ENCODE measurements at places on chromosomes 6 and 20.
A peak's percentile ranks its signal among the peaks of the same experiment; 100 is the strongest.

GRCh38 chr6:68040312-68040778 is 594.7 kb upstream of the ADGRB3 start:
- DNase-seq: no peak

DNA sequence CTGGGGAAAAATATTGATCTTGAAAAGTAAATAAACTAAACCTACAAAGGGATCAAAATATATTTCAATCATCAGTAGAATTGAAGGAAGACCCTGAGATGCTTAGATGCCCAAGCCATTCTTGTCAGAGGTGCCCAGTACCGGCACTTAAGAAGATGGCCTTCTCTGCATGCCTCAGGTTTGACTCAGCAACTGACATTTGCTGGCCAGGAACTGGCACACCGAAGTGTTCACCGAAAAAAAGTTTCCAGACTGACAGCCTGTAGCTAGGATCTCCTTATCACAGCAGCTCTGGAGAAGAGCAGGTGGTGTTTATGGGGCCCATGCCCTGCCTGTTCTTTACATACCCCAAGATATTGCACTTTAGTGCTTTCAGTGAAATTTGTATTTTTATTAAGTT is 203.2 kb downstream of the MOXD1 start:
- no peak for DNase-seq

- no peak for DNase-seq
These were observed 377.5 kb upstream of the IRAK1BP1 start for GRCh38 chr6:78489874-78490273.

DNA sequence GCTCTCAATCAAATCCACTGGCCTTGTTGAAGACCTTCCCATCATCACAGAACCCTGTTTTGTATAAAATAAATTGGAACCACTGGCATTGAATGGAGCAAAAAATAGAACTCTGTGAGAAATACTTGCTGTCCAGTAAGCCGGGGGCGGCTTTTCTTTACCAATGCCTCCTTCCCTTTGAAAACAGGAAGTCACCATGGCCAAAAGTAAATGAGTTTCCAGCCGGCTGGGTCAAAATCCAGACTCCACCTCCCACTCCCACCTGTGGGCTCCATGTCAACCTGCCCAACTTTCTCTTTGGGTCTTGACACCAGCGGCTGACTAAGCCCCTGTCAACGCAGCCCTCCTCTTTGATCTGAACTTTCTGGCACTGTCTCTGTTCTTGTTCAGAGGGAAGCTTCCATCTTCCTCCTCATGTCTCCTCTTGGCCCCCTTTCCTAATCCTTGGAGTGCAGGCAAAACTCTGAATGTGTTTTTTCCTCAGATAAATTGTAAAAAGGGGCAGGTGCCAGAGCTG is 95.2 kb downstream of the TFAP2C start:
- DNase-seq: no peak

GRCh38 chr6:170175644-170176135 is 115.2 kb downstream of the DLL1 start:
- no peak for DNase-seq

DNA sequence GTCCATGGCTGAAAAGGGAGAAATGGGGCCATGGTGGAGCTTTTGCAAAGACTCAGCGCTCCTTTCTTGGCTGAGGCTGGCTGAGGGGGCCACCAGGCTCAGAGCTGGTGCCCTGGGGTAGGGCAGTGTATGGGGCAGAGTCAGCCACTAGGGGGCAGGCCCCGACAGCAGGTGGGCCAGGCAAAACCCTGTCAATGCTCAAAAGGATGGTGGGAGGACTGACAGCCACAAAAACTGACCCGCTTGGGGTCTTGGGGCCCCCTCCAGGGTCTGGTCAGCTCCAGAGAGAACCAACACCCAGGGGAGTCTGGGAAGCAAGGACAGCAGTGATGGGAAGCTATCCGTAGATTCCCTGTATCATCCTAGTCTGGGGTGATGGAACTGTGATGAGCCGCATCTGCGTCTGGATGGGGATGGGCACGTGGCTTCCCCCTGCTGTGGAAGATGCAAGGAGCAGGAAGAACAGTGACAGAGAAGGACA is 306.9 kb downstream of the DHX35 start:
- no peak for DNase-seq

- DNase-seq: no peak
These were observed 406.2 kb upstream of the AGPAT4 start for GRCh38 chr6:161679980-161680538.

DNA sequence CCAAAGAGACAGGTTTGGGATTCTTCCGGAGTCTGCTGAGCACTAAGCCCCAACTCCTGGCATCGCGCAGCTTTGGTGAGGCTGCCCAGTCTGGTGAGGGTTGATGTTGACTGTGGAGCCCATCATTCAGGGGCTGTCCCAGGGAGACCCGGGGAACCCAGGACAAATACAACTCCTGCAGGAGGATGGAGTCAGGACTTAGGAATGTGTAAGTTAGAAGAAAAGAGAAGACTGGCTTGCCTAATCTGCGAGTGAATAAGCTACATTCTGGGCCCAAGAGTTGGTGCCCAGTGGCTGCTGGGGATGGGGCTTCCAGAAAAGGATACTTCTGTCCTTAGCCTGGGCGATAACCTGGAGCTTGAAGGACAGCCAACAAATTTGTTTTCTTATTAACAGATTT is 47.9 kb downstream of the STK35 start:
- no peak for DNase-seq

DNA sequence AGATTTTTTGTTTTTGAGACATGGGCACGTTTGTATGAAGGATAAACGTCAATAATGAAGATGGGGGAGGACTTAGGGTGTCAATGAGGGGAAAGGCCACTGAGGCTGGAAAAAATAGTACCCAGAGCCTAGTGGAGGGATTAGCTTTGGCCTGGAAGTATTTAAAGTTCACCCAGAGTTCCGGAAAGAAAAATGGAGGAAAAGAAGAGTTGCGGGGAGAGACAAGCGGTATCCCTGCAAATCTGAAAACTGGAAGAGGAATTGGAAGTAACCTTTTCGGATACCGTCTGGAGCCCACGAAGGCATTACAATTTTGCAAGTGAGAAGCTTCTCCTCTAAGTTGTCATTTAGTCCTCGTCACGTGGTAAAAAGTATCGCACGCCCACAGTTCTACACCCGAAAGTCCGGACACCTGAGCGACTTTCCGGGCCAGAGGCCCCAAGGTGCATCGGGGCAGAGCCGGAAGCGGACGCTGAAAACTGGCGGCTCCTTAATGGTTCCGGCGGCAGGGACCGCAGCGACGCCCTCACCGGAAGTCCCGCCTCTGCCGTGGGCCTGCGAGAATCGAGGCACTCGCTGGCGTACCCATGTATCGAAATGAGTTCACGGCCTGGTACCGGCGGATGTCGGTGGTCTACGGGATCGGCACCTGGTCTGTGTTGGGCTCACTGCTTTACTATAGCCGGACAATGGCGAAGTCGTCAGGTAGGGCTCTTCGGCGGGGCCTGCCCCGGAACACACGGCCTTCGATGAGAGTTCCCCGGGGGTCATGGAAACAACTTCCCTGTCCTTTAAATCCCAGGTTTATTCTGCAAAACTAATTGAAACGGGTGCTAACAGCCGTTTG is at the start of gene SMIM26:
Gene SMIM26, plus strand, starts transcription at position 541 of the 847 bp plus-strand sequence. Its CDS starts 47 bp downstream, at position 588.
- DNase-seq: peak; percentile 88

GRCh38 chr20:14049111-14049510 is 53.8 kb downstream of the MACROD2 start:
- no peak for DNase-seq

DNA sequence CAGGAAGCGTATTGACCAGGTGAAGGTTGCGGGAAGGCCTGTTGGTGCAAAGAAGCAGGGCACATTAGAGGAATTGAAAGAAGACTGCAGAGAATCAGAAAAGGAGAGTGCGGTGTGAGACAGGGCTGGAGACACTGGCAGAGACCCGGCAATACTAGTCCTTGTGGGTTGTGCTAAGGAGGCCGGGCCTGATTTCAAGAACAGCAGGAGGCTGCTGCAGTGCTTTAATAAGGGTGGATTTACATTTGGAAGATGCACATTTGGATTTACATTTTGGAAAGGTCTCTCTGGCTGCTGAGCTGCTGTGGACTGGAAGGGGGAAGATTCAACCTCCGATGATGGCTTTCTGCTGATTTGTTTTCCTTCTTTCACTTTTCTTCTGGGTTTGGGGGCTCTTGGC is 167.8 kb downstream of the SLC24A3 start:
- no peak for DNase-seq

DNA sequence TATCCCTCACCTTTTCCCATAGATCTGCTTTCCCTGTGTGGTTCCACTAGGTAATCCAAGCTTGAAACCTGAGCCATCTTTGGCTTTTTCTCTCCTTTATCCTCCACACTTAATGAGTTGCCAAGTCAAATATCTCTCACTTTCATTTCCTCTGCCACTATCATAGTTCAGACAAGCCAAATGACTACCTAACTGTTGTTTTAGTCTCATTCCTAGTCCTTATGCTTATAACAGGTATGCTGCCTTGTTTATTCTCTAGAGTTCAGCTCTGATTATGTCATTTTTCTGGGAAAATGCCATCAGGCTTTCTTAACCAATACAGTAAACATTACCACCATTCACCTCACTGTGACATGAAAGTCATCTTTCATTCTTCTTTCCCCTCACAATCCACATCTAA is 6.5 kb downstream of the EFHC1 start:
- DNase-seq: no peak

- no peak for DNase-seq
These were observed 9.2 kb downstream of the POU3F2 start for GRCh38 chr6:98843271-98844243.

DNA sequence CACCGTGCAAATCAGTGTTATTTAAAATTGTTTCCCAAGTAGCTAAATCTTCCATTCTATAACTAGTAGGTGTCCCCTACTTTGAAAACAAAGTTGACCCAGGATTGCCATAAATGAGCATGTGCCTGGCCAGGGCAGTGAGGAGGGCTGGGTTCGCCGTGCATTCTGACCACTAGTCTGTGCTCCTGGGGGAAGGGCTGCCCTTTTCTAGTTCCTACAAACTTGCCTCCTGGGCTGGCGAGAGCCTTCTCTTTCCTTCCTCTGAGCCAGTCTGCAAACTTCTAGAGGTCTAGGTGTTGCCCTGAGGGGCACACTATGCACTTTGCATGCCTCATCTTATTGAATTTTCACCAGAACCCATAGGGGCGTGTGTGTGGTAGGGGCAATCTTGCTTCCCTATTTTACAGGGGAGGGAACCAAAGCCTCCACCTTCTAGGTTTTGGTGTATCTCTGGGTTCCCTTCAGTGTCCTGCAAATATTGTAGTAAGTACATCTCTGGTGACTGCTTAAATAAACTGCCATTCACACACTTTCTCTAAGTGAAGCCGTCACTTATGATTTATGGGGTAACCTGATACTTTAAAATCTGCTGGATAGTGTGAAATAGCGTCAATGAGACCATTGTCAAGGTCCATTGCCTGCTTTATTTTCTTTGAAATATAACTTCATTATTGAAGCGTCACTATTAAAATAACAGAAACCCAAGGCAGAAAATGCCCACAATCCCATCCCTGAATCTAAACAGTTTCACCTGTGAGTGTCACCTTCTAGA is 42.2 kb downstream of the CDH26 start:
- DNase-seq: no peak

DNA sequence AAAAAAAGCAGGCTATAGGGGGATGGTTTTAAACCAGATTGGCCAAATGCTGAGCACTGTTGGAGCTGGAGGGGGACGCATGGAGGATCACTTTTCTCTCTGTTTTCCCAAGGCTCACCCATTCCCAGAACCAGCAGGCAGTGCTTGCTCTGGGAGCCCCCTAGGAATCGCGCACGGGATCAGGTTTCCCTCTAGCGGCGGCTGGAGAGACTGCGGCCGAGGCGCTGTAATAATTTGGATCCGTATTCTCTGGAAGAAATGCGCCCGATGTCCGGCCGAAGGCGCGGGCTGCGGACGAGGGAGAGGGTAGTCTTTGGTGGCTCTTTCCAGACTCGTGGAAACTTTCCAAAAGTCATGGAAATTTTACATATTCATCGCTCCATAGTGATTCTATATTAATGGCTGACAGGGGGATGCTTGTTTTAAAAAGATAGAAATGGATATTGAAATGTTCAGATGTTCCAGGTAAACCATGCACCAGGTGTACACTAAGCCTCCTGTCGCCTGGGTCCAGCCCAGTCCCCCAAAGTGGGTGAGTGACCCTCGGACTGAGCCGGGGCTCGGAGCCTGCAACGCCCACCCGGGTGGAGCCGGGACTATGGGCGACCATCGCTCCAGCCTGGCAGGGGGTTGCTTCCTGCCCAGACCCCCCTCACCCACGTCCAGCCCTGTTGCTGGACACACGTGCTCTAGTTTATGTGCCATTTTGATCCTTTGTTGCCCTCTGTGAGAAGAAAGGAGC is 78.7 kb upstream of the PHACTR3 start:
- no peak for DNase-seq

GRCh38 chr20:44080064-44080463 is 106.9 kb downstream of the JPH2 start:
- DNase-seq: no peak

GRCh38 chr6:40930555-40930954 is 108.5 kb downstream of the UNC5CL start:
- no peak for DNase-seq

DNA sequence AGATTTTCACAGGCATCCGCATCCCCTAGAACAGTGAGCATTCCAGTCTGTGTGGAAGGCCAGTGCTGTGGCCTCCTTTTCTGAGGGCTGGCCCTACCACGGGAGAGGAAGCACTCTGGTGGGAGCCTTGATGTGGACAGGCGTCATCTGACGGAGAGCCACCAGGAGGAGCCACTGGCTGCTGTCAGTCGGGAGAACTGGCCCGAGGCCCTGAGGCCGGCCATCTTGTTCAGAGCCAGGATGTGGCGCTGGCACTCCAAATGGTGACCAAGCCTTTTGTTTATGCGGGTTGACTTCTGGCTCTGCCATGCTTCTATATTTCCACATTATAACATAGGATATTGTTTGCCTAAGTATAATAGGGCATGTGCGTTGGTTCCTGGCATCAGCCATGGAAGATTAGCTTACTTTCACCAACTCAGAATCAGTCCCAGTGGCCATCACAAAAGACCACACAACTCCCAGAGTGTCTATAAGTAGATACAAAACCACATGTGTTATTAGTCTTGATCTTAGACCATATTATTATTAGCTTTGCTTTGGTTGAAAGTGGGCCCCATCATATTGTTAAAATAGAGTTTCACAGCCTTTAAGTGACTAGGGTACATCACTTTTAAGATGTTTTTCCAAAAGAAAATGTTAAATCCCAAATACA is 273.9 kb upstream of the TAB2 start:
- DNase-seq: no peak

DNA sequence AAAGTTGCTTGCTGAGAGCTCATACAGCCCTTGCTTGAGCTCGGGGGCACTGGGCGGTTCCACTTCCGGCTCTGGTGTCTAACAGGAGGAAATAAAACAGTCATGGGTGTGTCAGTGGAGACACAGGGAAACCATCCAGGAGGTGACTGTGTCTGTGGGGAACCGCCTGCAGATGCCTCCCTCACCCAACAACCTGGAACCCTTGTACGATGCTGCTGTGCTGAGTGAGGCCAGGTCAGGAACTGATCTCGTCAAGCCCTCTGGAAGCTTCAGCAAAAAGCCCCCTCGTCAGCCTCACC is 15.5 kb downstream of the TXNDC5 start:
- DNase-seq: no peak

DNA sequence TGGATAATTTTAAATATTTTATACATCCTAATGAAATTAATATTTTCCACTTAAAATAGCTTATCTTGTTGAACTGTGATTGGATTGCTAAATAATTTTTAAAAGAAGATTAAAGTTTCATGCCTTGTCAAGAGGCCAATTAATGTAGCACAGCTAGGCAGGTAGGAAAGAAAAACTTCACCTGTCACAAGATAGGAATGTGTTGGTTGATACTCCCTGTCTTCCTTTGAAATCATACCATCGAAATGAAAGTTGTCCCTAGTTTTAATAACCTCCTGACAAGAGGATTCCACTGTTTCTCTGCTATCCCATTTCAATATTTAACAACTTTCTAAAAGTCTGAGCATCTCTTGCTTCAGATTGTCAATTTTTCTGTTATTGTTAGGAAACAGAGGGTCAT is 80.8 kb downstream of the BMP6 start:
- no peak for DNase-seq
